Stimulated activated CD4-positive, alpha-beta T cell treated with anti-CD3 and anti-CD28 coated beads, Interleukin-4, amount 100 ng/mL, for 48 hours (primary cell): ENCODE measurements at places on chromosomes 5 and 9.

DNA sequence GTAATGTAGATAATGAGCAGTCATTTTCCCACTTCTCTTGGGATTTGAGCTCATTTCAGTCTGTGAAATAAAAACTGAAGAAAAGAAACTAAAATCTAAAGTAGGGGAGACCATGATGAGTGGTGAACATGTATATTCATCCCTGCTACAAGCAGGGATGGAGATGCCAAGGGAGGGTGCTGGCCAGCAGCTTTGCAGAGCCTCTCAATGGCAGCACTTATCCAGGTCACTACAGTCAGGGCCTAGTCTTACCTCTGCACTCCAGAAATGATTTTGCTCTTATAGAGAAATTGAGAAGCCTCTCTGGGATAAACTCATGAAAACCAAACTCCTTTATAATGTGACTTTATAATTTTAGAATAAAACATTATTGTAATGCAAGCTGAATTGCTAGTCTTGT is 317.6 kb downstream of the FBXL17 start:
- DNase-seq: no peak

DNA sequence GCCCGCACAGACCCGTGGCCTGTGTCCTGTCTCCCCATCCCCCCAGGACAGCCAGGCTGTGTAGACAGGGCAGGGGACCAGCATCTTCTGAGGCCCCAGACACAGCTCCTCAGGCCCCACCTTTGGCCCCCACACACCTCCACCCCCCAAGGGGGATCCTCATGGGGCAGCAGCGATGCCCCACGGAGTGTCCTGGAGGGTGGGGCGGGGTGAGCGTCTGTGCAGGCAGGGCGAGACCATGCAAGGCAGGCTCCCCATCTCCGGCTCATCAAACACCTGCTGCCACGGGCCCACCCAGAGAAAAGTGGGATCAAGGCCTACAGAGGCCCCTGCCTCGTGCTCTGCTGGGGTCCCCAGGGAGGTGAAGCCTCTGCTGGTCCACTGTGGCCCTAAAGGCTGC is 118.7 kb upstream of the FOXD4L5 start:
- no peak for DNase-seq

GRCh38 chr9:106860721-106861639 is 2.0 kb upstream of the ZNF462 start:
- DNase-seq: no peak

DNA sequence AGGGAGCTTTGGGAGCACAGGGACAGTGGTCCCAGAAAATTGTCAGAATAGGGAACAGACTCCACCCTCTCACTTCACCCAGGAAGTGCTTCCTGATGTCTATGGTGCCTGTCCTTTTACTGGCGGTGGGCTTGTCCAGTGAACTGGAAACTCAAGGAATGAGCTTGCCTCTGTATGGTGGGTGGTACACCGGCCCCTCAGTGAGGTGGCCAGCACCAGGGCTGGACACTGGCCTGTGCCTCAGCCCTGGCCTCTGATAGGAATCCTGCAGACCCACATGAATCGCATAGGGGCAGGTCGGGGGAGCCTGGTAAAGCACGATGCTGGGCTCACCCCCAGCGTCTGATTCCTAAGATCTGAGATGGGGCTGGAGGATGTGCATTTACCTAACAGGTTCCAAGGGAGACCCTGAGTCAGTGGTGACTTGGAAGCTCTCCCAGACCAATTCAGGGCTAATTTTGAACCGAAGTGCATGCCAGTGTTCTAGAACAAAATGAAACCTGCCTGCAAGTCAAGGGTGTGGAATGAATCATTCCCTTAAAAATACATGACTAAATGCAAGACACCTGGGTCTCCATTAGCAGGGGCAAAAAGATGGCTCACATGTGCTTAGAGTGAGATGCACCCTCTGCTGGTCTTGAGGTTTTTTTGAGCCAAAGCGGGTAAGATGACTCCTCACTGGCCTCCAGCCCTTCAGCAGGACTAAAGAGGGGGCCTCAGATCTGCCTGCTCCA is 178.3 kb downstream of the HSPA4 start:
- no peak for DNase-seq

DNA sequence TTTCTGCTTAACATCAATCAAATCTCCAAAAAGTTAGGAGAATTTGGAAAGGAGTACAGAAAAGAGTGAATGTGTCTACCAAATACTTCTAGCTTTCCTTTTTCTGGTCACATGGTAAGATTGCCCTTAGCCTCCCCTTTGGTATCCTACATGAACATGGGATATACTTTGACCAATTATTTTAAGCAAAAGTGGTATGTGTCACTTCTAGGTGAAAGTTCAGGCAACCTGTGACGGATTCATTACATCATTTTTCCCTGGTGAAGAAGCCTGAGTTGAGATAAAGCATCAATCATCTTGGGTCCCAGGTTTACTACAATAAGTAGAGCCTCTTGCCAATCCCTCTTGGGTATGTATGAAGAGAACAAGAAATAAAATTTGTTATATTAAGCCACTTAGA is 419.2 kb downstream of the PDE4D start:
- DNase-seq: no peak

DNA sequence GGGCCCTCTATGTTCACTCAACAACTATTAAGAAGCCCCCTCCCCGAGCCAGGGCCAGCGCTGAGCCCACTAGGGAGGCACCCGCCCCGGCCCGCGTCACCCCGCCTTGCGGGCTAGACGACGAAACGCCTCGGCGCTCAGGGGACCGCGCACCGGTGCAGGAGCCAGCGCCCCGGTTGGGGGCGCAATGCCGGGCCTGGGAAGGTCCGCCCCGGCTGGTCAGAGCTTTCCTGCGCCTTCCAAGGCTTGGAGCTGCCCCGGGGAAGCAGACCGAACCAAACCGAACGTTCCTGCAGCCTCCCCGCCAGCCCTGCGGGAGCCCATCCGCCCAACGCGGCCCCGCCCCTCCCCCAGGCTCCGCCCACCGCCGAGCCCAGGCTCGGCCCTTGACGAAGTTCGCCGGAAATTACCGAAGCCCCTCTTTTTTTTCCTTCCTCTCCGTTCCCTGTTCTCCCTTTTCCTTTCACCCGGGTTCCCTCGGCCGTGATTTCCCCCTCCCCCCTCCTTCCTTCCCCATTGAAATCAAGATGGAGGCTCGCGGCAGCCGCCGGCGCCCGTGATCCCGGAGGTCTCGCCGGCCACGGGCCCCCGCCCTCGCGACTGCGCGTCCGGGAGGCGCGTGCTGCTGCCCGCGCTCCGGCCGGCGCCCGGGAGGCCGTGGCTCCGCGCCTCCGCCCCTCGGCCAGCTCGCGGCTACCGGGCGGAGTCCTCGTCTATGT is at the start of gene TRIO:
Gene TRIO (plus strand): TSS at position 516 of the 719 bp plus-strand sequence. CDS start 384 bp downstream, outside the sequence.
- peak; percentile 77 for DNase-seq

- no peak for DNase-seq
These were observed 17.4 kb upstream of the CAMSAP1 start for GRCh38 chr9:135924628-135925338.

DNA sequence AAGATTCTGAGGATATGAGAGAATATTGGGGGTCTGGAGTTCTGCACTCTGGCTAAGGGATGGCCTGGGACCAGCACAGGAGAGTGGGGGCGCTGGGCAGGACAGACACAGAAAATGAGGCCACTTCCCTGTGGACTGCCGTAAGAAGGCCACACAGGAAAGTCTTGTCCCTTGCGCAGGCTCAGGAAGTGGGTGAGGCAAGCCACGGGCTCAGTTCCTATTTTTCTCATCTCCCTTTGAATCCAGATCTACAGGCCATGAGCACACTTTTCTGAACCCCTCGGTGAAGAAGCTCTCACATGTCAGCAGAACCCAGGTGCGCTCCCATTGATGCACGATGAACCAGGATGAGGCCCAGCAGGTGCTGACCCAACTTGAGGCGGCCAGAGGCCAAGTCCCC is 207.4 kb downstream of the AGTPBP1 start:
- no peak for DNase-seq

DNA sequence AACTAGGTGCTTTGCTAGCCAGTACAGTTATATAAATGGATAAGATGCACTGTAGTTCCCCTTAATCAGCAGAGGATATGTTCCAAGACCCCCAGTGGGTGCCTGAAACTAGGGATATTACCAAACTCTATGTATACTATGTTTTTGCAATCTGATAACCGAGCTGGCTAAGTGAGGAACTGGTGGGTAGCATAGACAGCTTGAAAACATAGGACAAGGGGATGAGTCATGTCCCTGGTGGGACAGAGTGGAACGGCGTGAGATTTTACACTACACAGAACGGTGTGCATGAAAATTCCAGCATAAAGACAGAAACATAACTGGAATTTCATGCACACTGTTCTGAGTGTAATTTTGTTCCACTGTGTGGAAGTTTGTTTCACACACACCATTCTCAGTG is 86.9 kb downstream of the BASP1 start:
- DNase-seq: no peak

DNA sequence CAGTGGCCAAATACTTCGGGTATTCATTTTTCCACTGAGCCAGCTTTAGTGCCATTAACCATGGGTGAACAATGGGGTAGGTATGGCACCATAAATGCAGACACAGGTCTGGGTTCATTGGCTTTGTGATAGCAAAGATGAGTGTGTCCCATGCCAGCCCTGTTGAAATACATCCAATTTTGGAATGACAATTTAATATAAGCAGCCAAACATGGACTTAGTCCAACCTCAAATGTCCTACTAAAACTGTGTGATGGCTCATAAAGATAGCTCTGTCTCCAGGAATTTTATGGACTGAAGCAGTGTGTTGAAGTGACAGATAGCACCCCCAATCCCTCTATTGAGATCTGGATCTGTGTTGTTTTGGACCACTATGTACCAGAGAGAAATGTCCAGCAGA is 514.9 kb downstream of the RASEF start:
- no peak for DNase-seq
